ENCODE measurements at places on chromosomes 7 and 10.

- DNase-seq, result no peak
These were observed 30.4 kb downstream of the ZNF786 start for GRCh38 chr7:149060156-149060555.

DNA sequence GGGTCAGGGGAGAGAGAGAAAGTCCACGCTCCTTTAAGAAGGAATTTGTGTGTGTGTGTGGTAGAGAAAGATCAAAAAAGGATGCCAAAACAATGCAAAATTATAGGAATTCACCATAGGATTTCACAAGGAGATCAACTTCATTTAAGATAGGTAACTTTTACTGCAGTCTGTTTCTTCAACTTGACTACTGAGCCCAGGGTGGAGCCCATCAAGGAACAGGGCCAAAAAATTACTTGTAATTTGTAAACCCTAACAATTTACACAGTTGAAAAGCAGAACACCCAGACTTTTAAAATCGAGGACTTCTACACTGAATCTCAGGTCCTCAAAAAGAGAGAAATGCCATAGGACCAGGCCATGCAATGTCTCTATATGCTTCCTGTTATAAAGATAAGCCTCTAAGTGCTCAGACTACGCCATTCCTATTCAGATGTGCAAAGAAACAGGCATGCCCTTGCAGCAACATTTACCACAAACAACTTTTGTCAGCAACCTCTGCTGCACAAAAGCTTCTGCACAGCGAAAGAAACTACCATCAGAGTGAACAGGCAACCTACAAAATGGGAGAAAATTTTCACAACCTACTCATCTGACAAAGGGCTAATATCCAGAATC is 10.6 kb upstream of the GIMAP4 start:
- DNase-seq, result no peak

DNA sequence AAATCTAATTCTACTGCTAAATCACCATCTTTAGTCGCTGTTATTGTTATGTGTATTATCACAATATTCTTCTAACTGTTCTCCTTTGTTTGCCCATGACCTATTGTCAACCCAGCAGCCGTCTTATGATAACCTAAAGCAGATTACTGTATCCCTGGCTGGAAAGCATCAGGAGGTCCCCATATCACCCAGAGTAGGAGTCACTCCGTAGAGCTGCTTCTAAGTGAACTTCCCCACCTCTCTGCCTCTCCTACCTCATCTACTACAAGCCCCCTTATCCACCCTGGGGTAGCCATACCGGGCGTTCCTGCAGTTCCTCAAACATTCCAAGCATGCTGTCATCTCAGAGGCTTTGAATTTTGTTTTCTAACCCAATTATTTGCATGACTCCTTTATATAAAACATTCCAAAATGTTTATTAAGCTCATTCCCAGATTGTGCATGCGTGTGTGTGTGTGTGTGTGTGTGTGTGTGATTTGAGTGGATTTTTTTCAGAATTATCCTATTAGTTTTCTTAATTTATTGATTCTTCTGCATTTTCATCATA is 39.7 kb downstream of the POU6F2 start:
- no peak for DNase-seq

DNA sequence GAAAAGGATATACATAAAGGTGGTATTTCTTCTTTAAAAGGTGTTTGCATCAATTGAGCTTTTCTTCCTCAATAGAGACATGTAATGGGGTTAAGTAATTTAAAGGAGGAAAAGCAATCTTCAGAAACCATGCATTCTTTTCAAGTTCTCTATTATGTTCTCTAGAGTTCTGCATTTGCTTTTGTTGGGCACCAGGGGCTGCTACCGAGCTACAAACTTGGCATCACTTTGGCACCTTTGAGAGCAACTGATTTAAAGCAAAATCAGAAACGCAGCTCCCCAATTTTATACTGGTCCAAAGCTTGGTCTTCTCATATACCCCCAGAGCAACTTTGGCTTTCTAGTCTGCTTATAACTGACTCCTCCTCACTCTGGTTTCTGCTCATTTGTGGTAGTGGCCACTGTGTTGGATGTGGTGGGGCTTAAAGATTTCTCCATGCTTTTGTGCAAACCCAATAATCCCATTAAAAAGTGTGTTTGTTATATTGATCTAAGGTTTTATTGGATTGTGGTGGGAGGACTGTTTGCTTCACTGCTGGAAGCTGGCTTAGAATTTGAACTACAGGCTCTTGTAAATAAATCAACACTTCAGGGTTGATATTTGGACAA is 712.1 kb downstream of the PHTF2 start:
- no peak for DNase-seq

DNA sequence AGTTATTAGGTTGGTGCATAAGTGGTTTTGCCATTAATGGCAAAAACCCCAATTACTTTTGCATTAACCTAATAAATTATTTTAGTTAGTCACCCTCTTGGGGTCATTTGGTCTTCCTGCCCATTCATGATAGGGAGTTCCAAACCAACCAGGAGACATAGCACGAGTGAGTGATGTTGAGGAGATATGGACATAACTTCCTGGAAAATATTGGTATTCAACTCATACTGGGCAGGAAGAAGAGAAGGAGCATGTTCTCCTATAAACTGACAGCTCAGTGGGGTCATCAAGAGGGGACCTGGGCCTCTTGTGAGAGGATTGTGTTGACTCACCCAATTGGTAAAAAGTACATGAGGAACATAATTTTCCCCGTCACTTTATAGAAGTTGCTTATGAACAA is 23.7 kb downstream of the SPAG6 start:
- DNase-seq, result no peak

DNA sequence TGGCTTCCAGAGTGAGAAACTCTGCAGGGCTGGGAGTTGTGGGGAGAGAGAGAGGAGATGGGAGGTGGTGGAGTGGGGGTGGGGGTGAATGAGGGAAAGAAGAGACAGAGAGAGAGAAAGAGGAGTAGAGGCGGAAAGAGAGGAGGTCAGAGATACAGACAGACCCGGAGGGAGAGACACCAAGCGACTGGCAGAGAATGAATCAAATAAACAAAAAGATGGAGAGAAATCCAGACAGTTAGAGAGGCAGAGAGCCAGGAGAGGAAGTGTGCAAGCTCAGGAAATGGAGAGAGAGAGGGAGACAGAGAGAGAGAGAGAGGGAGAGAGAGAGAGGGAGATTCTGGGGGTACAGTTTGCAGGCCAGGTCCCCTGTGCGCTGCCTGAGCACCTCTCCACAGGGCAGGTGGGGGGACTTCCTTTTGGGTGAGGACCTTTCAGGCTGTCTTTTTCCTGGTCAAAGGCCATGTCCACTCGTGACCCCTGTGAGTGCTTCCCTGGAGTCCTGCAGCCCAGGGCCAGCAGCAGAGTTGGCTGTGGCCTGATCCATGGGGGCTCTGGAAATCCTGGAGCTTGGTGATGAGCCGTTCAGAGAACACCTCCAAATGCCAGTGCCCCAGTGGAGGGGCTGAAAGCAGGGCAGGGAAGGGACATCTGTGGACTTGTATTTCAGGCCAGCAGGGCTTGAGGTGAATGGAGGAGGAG is 25.0 kb upstream of the PCBD1 start:
- no peak for DNase-seq

- DNase-seq, result no peak
These were observed 25.9 kb downstream of the DGKI start for GRCh38 chr7:137820677-137821420.

- DNase-seq, result no peak
These were observed 10.1 kb upstream of the EGR2 start for GRCh38 chr10:62826273-62826672.

Measured in stimulated activated CD8-positive, alpha-beta memory T cell treated with anti-CD3 and anti-CD28 coated beads, Interleukin-2, amount 100 ng/mL, for 1 hour (primary cell).